Cardiac fibroblast (primary cell): ENCODE measurements at places on chromosomes 7 and 10.

GRCh38 chr7:131570401-131570800, 14.0 kb upstream of the PODXL start:
- DNase-seq: no peak

DNA sequence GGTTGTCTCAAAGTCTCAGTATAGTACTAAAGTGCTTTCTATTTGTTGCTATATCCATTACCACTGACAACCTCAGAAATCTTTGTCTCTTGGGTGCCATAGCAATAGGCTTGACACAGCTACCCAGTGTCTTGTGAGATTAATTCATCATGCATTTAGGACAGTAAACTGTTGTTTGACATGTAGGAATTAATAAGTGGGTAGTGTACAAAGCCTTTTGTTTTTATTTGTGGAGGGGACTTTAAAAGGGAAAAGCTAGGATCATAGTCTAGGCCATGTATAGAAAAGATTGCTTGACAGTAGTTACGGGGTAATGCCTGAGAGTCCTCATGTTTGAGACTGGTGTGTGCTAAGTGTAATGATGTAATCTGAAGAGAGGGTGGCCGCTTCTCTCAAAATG, 102.6 kb upstream of the AGR3 start:
- no peak for DNase-seq

- no peak for DNase-seq
Observed at GRCh38 chr10:68247931-68248330, 16.0 kb upstream of the ATOH7 start.

DNA sequence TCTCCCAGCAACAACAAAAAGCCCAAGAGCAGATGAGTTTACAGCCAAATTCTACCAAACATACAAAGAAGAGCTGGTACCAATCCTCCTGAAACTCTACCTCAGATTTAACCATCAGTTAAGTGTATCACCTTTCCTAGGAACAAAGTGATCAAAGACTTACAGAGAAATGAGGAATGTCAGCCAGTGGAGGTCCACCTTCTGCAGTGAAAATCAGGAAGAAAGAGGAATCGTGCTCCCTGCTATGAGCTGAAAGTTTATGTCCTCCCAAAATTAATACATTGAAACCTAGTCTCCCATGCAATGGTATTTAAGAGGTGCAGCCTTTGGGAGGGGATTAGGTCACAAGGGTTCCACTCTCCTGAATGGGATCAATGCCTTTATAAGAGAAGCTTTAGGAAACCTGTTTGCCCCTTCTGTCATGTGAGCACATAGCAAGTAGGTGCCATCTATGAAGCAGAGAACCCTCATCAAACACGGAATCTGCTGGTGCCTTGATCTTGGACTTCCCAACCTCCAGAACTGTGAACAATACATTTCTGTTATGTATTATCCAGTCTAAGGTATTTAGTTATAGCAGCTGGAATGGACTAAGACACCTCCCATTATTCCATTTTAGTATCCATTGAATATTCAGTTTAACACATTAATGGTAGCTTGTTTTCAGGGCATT, 139.0 kb upstream of the FZD8 start:
- DNase-seq: peak; percentile 19
